Kidney glomerular epithelial cell (primary cell): ENCODE measurements at places on chromosomes 3 and 15.

GRCh38 chr3:191065181-191065805 is 133.7 kb upstream of the OSTN start:
- no peak for DNase-seq

DNA sequence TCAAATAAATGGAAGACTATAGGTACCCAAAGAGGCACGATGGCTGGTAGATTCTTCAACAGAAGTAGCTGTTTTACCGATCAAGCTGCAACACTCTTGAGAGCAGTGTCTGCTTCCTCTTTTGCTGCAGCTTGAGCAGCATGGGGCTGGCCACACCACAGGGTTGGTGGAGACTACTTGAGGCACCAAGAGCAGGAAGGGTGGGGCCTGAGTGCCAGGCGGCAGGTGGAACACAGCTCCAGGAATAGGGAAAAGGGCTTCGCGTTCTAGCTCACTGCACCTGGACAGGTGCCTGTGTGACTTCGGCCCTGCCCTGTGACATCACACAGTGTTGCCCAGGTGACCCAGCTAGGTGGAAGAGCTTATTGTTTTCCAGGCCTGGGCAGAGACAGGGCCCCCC is at the start of gene CCDC33:
Gene CCDC33, plus strand, starts transcription at position 365 of the 400 bp plus-strand sequence. CDS start 394 bp downstream, outside the sequence.
- no peak for DNase-seq

GRCh38 chr3:120765830-120766493 is 23.4 kb downstream of the GTF2E1 start:
- no peak for DNase-seq

DNA sequence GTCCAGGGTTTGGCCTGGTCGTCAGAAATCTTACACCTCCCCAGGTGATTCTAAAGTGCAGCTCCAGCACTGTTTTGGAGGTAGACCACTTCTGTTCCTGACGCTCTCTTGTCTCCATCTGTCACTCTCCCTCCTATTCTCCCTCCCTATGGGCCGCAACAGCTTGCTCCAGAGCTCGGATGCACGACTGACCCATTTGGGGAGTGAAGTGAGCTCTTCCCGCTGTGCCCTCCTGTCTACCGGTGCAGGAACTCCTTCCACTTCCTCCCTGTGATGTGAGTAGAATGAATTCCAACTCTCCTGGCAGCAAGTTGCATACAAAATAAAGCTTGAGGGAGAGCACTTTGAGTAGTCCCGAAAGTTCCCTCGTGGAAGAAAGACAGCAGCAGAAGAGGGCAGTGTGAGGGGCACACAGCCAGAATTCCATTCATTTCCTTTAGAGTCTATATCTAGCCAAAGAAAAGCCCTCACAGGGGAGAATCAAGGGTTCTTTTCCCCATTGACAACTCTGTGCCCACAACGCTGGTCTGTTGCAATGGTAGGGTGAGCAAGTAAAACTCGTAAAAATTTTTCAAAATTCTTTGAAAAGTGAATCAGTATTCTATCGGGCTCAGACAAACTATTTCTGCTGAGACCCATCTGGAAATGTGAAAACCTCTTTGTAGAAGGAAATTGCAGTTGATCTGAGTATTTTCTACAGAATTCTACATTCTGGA is 39.9 kb upstream of the BDH1 start:
- no peak for DNase-seq

- no peak for DNase-seq
These were observed 14.1 kb downstream of the XXYLT1 start for GRCh38 chr3:195256639-195257453.

DNA sequence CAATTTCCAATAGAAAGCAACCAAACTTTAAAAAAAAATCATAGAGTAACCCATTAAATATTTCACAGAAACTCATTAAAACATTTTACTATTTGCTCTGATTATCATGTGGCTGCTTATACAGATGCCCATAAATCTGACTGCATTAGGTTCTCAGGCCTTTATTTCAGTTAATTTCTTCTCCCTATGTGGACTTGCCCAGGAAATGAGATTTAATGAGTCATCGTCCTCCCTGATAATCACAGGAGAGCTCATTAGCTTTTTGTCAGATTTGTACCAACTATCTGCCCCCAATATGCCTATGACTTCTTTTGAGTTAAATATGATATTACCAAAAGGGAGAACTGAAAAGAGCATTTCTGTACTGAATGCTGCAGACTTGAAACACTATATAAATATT is 168.0 kb downstream of the FOXB1 start:
- no peak for DNase-seq

- DNase-seq: no peak
These were observed 210.4 kb downstream of the ATP10A start for GRCh38 chr15:25652704-25653103.

GRCh38 chr3:152100491-152101132 is 168.1 kb upstream of the MBNL1 start:
- no peak for DNase-seq

- no peak for DNase-seq
These were observed 590.2 kb upstream of the KCNMB2 start for GRCh38 chr3:177946048-177946447.

DNA sequence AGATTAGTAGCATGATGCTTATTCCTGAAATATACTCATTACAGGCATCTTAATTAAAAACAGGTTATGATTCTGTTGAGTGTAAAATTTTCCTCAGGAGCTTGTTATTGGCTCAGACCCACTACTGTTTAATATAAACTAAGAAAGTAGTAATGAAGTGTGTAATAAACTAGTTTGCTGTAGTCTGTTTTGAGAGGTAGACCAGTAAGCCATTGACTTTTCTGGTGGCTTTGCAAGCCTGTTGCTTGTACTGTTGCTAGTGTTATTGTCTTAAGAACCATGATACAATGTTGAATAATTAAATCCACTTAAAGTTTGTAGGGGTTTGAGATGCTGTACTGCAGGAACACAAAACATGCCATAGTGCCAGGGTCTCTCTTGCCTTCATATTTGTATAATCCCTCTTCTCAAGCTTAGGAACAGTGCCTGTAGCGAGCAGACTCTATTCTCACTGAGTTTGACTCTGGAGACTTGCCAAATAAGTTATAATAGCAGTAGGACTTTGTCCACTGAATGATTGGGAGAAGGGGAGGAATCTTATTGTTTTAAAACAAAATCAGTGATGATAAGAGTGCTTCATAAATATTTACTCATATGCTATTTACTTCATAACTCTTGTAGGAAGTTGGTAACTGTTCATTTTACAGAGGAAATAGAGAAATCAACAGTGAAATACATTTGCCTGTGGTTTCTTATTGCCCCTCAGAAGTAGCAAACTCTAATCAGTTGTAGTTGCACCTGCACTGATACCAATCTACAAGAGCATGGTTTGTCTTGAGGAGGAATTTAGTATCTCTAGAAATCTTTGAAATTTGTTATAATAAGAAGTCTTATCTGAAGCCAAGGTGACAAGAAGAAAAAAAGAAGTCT is 13.4 kb downstream of the TCF12 start:
- no peak for DNase-seq

GRCh38 chr3:172126741-172127140 is 87.4 kb downstream of the FNDC3B start:
- DNase-seq: no peak

- no peak for DNase-seq
These were observed 13.7 kb downstream of the FLNB start for GRCh38 chr3:58021962-58022361.

DNA sequence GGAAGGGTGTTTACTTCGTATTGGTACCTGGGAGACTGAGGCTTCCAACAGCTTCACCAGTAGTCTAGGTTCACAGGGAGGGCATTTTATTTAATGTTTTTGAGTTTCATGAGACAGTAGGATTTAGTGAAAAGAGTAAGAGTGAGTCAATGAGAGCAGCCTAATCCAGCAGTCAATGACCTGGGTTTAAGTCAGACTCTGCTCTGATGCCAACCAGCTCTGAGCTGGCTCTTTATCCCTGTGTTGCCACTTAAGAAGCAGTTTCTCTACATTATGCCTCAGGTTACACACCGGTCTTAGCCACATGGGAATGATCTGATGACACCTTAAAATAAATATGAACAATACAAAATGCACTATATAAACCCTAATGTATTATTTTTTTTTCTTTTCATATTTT is 59.4 kb upstream of the KCNMB2 start:
- DNase-seq: no peak

- DNase-seq: no peak
These were observed 195.3 kb downstream of the ATP10A start for GRCh38 chr15:25667829-25668228.
